Head of caudate nucleus (tissue), 42 donors: ENCODE measurements at places on chromosomes 3 and 15.

DNA sequence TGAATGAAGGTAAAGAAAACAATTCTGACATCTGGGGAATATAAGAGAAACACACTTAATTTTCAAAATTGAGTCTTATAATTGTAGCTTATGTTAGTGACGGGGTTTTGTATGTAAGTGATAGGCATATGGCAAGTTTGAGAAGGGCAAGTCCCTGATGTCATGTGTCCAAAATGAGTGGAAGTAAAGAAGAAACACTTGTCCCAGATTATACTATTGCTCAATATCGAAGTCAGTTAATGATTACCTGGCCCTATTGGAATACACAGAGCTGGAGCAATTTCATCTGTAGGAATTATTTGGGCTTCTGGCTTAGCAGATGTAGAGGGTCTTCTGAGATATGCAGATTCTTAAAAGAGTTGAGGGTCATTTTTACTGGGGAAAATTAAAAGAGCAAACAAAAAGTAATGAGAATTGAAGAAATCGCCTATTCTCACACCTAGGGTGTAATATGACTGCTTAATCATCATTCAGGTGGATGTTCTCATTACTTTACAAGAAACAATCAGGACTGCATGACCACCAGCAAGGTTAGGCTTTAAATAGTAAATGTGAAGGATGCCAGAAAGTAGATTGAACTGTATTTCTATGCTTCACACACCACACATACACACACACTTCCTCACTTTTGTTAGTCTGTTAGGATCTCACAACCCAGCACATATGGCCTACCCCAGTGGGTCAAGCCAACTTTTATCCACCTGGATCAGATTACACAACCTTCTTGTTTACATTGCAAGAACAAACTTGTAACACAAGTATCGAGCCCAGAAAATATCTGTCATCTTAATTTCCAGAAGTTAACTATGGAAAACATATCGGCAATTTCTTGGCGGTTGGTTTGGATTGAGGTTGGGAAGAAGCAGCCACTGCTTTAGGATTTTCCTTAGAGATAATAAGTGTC, 183.3 kb upstream of the LRRC3B start:
- DNase-seq, result no peak

DNA sequence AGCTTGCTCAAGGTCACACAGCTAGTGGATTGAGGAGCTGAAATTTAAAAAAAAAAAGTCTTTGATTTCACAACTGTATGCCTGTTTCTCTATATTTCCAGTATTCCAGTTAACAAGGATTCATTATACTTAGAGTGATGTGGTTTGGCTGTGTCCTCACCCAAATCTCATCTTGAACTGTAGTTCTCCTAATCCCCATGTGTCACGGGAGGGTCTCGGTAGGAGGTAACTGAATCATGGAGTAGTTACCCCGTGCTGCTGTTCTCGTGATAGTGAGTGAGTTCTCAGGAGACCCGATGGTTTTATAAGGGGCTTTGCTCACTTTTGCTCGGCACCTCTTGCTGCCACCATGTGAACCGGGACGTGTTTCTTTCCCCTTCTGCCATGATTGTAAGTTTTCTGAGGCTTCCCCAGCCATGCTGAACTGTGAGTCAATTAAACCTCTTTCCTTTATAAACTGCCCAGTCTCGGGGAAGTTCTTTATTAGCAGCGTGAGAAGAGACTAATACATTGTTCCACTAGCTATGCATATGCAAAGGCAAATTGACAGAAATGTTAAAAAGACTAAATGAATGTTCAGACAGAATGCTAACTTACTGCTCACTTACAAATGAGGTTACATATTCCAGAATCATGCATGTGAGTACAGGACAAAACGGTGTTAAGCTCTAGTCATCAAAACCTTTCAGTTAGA, 1101.9 kb downstream of the ROBO1 start:
- DNase-seq, result no peak

DNA sequence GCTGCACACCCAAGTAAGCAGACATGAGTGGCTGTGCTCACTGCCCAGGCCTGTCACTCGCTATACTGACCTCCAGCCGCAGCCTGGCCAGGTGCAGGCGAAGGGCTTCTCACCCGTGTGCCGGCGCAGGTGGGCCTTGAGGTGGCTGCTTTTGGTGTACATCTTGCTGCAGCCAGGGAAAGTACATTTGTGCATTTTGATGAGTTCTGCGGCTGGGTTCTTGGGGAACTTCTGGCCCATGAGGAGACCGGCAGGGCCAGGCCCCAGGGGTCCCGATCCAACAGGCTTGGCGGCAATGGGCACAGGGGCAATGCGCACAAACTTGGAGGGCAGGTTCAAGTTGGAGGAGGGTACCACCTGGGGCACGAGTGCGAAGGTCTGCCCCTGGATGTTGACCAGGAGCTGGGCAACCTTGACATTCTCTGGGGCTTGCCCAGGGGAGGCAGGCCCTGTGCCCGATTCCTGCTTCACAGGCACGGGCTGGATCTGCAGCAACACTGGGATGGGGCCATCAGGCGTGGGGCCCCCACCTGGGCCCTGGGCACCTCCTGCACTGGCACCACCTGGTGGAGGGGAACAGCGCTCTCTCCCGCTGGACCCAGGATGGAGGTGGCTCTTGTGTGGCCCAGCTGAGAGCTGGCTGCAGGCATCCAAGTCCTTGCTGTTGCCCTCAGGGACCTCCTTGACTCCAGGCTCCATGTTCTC, 5.3 kb downstream of the KLF15 start:
- no peak for DNase-seq

GRCh38 chr15:65896236-65896635, 26.9 kb downstream of the RAB11A start:
- no peak for DNase-seq

- DNase-seq, result no peak
These were observed 67.0 kb downstream of the TNIK start for GRCh38 chr3:171393032-171393744.

DNA sequence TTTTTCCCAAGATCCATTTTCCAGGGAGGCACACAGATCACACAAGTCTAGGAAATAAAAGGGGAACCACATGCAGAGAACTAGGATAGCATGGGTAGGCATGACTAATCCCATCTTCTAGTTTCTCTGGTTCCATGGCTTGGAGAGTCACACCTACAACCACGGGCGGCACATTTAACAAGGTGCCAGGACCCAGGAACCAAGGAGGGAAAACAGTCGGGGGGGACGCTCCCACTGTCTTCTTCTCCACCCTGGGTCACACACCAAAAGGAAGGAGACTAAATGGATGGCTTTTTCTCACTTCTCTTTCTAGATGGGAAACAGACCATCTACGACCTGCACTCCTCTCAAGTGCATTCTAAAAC, 4.6 kb upstream of the SMCO1 start:
- no peak for DNase-seq
